ENCODE measurements at places on chromosomes 2 and 18.

DNA sequence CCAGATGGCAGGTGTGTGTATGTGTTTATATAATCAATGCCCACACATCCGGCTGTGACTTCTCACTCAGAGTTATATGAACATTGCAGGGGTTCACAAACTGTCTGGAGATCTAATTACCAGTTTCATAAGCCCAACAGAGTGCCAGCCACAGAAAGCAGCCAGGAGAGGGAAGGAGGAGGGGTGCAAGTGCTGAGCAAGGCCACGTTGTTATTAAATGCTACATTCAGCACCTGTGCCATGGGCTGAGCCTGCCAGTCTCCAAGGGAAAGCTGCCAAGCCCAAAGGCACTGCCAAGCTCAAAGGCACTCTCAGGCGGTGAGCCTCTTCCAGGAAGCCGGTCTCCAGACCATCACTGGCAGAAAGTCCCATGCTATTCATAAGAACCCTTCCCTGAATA lies 17.4 kb downstream of the XDH start:
- DNase-seq: no peak
- H3K27ac ChIP-seq: no peak overlapping the region
- H3K27me3 ChIP-seq: no peaks in the 10 kb centered on the region
- H3K4me3 ChIP-seq: no peak overlapping the region
- H3K36me3 ChIP-seq: no peaks in the 10 kb centered on the region

- no peak overlapping the region for H3K4me3 ChIP-seq
- H3K36me3 ChIP-seq: no peaks in the 10 kb centered on the region
- H3K27me3 ChIP-seq: peaks cover 2% of the 10 kb centered on the region
- no peak for DNase-seq
- no peaks in the 10 kb centered on the region for H3K4me1 ChIP-seq
- H3K27ac ChIP-seq: no peak overlapping the region
Measured at GRCh38 chr2:20355131-20355530, 4.5 kb upstream of the PUM2 start.

DNA sequence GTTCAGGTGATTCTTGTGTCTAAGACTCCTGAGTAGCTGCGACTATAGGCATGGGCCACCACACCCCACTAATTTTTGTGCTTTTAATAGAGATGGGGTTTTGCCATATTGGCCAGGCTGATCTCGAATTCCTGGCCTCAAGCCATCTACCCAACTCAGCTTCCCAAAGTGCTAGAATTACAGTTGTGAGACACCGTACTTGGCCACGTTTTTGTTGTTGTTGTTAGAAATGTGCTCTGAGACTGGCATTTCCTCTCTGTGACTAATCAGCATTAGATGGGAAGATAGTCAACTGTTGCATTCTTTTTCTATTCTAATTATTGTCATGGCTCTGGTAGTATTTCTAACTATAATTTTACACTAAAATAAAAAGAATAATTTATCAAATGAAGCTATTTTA lies 191.7 kb downstream of the CAMKMT start:
- no peaks in the 10 kb centered on the region for H3K27me3 ChIP-seq
- H3K36me3 ChIP-seq: no peaks in the 10 kb centered on the region
- no peak overlapping the region for H3K4me3 ChIP-seq
- H3K27ac ChIP-seq: no peak overlapping the region

GRCh38 chr2:53021292-53021691 lies 746.3 kb upstream of the CHAC2 start:
- H3K4me3 ChIP-seq: no peak overlapping the region
- H3K27me3 ChIP-seq: no peaks in the 10 kb centered on the region
- H3K36me3 ChIP-seq: no peaks in the 10 kb centered on the region
- H3K27ac ChIP-seq: no peak overlapping the region
- DNase-seq: no peak
- no peaks in the 10 kb centered on the region for H3K4me1 ChIP-seq

DNA sequence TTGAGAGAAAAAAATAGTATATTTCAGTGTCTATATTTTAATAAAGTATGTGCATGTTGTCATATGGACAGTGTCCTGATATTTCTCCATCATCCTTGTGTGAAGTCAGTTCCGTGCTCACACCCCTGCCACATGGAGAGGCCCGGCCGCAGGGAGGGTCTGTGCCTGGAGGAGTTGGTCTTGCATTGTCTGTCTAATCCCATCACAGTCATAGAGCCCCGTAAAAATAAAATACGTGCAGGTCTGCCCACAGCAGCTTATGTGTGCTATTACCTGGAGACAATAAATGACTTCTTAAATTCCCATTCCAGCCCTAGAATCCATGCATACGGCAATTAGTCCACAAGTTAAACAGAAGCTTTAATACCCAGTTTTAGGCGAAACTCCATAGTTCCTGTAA lies 20.1 kb downstream of the MAPRE2 start:
- H3K36me3 ChIP-seq: no peaks in the 10 kb centered on the region
- H3K27ac ChIP-seq: no peak overlapping the region
- no peaks in the 10 kb centered on the region for H3K27me3 ChIP-seq
- H3K4me3 ChIP-seq: no peak overlapping the region
- peaks cover 8% of the 10 kb centered on the region for H3K4me1 ChIP-seq
- DNase-seq: no peak

DNA sequence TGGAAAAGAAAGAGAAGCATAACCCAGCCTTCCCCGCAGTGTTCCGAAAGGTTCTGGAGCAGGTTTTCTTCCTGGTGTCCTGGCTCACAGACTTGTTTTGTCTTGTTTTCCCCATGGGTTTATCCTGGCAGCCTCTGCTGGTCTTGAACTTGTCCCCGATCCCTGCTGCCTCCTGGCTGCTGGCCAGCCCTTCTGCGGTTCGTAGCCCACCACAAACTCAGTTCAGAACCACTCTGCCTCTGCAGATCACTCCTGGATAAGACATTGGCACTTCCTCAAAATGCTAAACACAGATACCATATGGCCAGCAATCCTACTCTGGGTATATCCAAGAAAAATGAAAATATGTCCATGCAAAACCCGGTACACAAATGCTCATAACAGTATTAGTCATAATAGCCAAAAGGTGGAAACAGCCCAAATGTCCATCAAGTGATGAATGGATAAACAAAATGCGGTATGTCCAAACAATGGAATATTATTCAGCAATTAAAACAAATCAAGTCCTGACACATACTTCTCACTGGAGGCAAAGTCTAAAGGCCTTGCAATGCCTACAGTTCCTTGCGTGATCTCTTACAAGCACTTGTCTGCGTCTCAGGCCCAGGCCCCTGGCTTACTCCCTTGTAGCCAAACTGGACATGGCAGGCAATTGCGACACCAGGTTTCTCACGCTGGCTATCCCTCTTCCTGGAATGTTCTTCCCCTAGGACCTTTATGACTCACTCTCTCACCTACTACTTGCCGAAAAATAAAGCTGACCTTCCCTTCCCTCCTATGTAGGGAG lies 28.0 kb upstream of the ARHGEF4 start:
- DNase-seq: no peak
- H3K36me3 ChIP-seq: no peaks in the 10 kb centered on the region
- H3K4me3 ChIP-seq: no peak overlapping the region
- no peaks in the 10 kb centered on the region for H3K4me1 ChIP-seq
- peaks cover 2% of the 10 kb centered on the region for H3K27me3 ChIP-seq
- H3K27ac ChIP-seq: no peak overlapping the region

GRCh38 chr2:209680596-209680995 lies 91.0 kb upstream of the UNC80 start:
- DNase-seq: no peak
- no peak overlapping the region for H3K4me3 ChIP-seq
- H3K27me3 ChIP-seq: no peaks in the 10 kb centered on the region
- H3K36me3 ChIP-seq: no peaks in the 10 kb centered on the region

GRCh38 chr2:128511731-128512378 lies 193.2 kb upstream of the HS6ST1 start:
- peak; percentile 51 for DNase-seq
- H3K27me3 ChIP-seq: no peaks in the 10 kb centered on the region
- H3K4me3 ChIP-seq: no peak overlapping the region
